Astrocyte of the spinal cord (primary cell): ENCODE measurements at places on chromosomes 11 and 22.
A peak's percentile ranks its signal among the peaks of the same experiment; 100 is the strongest.

- no peak for DNase-seq
These were observed 20.5 kb downstream of the PGM2L1 start for GRCh38 chr11:74377689-74378088.

- DNase-seq = no peak
These were observed 358.2 kb downstream of the DDX10 start for GRCh38 chr11:109023036-109023435.

- no peak for DNase-seq
These were observed 31.9 kb downstream of the POU2AF1 start for GRCh38 chr11:111347002-111347722.

GRCh38 chr22:34297536-34298120, 377.4 kb upstream of the LARGE1 start:
- no peak for DNase-seq

- no peak for DNase-seq
These were observed 3.7 kb upstream of the PGGHG start for GRCh38 chr11:285021-285893.

GRCh38 chr11:92457250-92457649, 232.6 kb downstream of the FAT3 start:
- peak; percentile 70 for DNase-seq

DNA sequence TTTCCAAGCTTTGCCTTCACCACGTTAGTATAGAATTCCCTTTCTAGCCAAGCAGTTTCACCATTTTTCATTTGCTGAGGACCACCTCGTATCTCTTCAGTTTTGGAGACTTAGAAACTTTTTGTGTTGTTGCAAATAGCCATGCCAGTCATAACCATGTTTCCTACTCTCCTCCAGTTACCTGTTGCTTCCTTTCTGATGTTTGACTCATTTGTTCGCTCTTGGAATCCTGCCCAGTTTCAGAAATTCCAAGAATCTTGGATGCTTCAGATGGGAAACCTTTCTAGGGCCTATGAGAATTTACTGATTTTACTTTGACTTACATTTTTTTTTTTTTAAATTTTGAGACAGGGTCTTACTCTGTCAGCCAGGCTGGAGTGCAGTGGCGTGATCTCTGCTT, 65.4 kb downstream of the PPP6R3 start:
- peak; percentile 42 for DNase-seq

DNA sequence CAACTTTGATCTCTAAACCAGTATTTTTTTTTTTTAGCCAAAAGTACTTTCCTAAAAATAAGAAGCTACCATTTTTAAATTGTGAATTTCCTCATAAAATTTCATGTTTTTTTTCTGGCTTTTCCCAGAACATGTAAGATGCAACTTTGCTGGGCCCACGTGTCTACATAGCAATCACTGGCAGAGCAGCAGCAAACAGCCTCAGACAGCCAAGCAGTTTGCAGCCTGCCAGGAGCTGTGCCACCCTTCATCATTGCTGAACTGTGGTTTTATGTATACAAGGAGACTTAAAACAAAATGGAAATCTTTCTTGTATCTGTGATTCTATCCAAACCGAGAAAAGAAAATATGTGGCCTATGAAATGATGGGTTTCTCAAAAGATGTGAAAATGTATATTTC, 110.2 kb downstream of the GRIA4 start:
- DNase-seq = no peak

DNA sequence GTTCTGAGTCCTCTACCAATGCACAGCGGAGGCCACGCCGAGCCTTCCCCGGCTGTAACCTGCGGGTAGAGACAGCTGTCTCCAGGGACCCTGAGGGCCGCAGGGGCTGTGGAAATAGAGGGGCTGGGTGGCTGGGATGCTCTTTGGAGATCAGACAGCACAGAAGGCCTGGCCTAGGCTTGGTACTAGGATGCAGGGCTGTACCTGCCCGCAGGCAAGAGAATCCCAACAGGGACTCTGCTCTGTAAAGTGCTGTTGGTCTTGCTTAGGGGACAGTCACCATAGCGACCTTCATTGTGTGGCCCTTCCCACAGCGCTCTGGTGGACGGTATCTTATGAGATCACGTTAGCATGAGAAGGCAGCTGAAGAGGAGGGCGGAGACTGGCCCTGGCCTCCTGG, 11.3 kb upstream of the KCNJ5 start:
- DNase-seq = no peak

DNA sequence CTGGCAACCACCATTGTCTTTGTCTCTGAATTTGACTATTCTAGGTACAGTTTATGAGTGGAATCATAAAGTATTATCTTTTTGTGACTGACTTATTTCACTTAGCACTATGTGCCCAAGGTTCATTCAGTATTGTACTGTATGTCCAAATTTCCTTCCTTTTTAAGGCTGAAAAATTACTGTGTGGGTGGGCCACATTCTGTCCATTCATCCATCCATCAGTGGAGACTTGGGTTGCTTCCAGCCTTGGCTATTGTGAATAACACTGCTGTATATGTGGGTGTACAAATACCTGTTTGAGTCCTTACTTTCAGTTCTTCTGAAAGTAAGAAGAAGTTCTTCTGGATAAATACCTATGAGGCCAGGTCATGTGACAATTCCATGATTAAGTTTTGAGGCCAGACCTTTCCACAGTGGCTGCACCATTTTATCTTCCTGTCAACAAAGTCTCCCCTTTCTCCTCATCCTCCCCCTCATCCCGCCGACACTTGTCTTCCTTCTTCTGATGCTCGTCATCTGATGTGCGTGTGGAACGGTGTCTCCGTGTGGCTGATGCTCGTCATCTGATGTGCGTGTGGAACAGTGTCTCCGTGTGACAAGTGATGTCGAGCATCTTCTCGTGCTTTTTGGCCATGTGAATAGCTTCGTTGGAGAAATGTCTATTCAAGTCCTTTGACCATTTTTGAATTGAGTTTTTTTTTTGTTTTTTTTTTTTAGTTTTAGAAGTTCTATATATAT, 49.5 kb downstream of the SBF1 start:
- DNase-seq = no peak

- DNase-seq = no peak
These were observed 5.0 kb downstream of the SEZ6L start for GRCh38 chr22:26174280-26174679.

DNA sequence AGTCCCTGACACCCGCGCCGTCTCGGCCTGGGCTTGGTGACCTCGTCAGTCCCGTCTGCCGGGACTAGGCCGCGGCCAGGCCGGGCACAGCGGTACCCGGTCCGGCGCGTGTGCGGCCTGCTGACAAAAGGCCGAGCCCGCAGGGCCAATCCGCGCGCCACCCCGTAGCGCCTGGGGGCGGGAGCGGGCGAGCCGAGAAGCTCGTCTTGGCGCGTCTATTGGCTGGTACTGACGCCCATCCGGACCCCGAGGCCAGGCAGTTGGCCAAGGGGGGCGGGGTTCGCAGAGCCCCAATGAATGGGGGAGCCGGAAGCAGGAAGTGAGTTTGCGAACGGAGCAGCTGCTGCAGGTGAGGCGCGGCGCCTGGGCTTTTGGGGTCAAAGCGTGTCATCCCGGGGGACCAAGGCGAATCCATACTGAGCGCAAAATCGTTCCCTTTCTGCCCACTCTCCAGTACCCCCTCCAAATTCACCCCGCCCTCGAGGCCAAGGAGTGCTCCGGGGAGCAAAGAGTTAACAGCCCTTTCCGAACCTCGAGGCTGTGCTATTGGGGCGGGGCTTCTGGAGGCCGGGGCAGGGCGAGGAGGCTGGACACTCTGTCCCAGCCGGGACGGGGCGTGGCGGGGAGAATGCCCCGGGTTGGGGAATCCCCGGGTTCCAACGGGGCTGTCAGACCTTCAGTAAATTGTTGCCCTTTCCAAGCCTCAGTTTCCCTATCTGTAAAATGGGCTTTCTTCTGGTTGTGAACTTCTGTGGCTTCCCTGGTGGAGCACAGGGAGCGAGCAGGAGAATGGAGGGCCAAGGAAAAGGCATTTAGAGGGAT, at the start of gene DPP3:
Gene DPP3, plus strand, starts transcription at position 318 of the 822 bp plus-strand sequence. CDS start 1,767 bp downstream, outside the sequence.
- DNase-seq = peak; percentile 98

DNA sequence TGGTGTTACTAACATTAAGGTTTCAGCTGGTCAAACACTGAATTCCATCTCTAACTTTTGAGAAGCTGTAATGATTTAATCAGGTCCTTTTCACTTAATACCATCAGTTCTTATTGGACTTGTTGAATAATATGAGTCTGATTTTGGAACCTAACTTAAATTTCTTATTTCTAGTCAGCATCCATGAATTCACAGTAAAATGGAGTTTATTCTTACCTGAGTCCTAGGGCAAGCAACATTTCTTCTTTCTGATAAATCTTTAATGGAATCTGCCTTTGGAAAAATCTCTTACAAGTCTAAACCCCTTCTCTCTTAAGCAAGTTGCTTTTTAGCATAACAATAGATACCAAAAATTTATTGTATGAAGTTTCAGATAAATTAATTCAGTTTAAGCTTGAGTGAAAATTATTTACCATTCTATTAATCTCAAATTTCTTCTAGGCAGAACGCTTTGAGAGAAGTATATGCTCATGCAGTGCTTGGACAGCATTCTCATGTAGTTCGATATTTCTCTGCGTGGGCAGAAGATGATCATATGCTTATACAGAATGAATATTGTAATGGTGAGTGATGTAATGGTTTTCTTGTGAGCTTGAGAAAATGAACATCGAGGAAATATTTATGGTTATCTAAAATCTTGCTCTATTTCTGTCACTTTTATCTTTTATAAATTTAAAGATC, 3.4 kb downstream of the WEE1 start:
- DNase-seq = no peak

- DNase-seq = peak; percentile 67
These were observed 197.6 kb downstream of the KIF18A start for GRCh38 chr11:27910186-27910931.

GRCh38 chr11:133663135-133663985, 131.1 kb upstream of the OPCML start:
- no peak for DNase-seq

DNA sequence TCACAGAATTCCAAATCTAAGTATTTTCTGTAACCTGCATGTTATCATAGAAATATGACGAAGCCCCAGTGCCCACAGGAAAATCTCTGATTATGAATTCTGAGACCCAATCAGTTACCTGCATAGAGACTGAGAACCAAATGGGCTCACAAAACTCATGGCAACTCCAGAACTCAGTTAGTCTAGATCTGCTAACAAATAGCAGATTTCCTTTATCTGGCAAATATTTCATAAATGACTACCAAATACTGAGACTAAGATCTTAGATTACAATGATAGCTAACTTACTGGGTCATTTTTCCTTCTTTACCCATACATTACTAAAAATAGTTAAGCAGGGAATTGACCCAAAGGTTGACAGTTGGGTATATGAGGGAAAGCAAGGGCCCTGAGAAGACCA, 228.1 kb upstream of the FAT3 start:
- DNase-seq = no peak

- DNase-seq = peak; percentile 81
These were observed 3.9 kb downstream of the JOSD1 start for GRCh38 chr22:38696606-38697424.

- no peak for DNase-seq
These were observed 30.2 kb upstream of the KLHL35 start for GRCh38 chr11:75463106-75463774.

- DNase-seq = no peak
These were observed 225.6 kb downstream of the TMEM135 start for GRCh38 chr11:87263264-87263838.

DNA sequence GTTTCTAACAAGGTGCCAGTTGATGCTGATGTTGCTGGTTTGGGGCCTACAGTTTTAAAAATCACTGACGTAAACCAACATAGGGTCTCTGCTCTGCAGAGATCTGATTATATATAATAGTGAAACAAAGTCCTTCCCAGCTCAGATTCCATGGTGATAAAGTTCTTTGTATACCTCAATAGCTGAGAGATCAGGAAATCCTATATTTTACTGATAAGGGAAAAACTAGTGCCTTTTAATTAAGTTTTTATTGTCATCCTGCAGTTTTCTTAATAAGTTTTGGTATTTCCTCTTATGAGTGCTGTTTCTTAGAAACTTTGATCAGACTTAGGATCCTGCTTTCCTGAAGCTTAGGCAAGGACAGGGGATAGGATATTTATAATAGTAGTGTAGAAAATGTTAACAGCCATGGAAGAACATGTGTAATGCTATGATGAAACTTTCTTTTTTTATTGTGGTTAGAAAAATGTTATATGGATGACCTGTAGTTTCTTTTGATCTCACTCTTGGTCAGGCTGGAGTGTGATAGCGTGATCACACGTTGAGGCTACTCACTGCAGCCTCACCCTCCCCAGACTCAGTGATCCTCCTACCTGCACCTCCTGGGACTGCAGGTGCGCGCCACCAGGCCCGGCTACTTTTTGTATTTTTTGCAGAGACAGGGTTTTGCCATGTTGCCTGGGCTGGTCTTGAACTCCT, 14.1 kb downstream of the CAPRIN1 start:
- peak; percentile 35 for DNase-seq

DNA sequence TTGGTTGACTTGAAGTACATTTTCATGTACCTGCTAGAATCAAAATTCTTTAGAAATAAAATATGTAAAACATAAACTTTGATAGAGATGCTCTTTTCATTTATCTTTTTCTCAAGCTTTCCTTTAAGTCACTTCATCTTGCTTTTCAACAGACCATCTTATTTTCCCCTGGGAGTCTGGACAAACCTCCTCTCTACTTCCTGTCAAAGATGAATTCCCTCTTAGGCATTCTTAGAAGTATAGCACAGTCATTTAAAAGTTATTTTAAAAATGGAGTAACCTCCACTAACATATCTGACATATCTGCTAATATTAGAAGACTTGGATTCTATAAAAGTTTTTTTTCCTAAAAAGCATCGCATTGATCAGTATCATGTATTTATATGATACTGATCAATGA, 84.8 kb upstream of the PAX6 start:
- no peak for DNase-seq

GRCh38 chr11:13997881-13998280, 35.4 kb downstream of the SPON1 start:
- no peak for DNase-seq

DNA sequence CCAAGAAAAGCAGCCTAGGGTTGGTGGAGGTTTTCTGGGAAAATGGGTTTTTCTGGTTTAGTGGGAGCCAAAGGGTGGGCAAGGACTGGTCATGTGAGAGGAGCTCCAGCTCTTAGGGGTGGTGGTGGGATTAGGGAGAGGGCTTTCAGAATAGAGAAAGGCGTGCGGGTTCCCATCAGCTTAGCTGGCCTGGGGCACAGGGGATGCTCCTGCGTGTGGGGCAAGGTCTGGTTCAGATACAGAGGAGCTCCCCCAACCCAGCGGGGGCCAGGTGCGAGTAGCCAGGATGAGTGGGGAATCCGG, 644 bp downstream of the TMEM134 start:
- DNase-seq = no peak

GRCh38 chr11:74299015-74299414, 12.4 kb downstream of the P4HA3 start:
- no peak for DNase-seq

GRCh38 chr11:78860720-78861422, 286.2 kb upstream of the NARS2 start:
- DNase-seq = peak; percentile 23

GRCh38 chr11:96543177-96543576, 153.4 kb downstream of the JRKL start:
- no peak for DNase-seq

DNA sequence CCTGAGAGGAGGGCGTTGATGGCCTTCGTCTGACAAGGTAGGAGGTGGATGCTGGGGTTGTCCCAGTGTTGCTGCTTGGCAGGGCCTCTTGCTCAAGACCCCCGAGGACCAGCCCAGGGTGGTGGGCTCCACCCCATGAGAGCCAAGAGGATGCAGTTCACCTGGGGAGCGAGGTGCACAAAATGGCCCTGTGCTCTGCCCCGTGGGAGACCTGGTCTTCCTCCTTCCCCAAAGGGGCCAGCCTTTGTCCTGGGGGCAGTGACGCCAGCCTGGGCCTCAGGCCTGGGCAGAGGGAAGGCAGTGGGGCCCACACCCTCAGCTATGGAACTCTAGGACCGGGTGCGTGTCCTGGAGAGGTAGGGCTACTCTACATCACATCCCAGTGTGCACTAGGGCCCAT, 1233.3 kb downstream of the TBC1D22A start:
- DNase-seq = no peak
